Type B pancreatic cell (in vitro differentiated cells): ENCODE measurements at places on chromosomes 16 and 17.
A peak's percentile ranks its signal among the peaks of the same experiment; 100 is the strongest.

GRCh38 chr17:9074131-9074530 lies 52.8 kb downstream of the NTN1 start:
- DNase-seq, result no peak
- no peaks in the 10 kb centered on the region for H3K4me1 ChIP-seq
- H3K27ac ChIP-seq, result no peak overlapping the region

- DNase-seq, result no peak
- H3K4me3 ChIP-seq, result no peak overlapping the region
- H3K27me3 ChIP-seq, result no peaks in the 10 kb centered on the region
- no peak overlapping the region for H3K27ac ChIP-seq
Measured at GRCh38 chr16:19823322-19823721, 61.3 kb downstream of the GPRC5B start.

GRCh38 chr16:70720425-70721201 lies 34.8 kb upstream of the MTSS2 start:
- no peaks in the 10 kb centered on the region for H3K27me3 ChIP-seq
- DNase-seq, result no peak
- peaks cover 26% of the 10 kb centered on the region for H3K36me3 ChIP-seq

GRCh38 chr16:31265329-31266245 lies 5.8 kb downstream of the ITGAM start:
- H3K36me3 ChIP-seq, result no peaks in the 10 kb centered on the region
- H3K4me3 ChIP-seq, result no peak overlapping the region
- no peaks in the 10 kb centered on the region for H3K4me1 ChIP-seq
- peaks cover 41% of the 10 kb centered on the region for H3K27me3 ChIP-seq

- H3K4me3 ChIP-seq, result no peak overlapping the region
- H3K27ac ChIP-seq, result no peak overlapping the region
- no peak for DNase-seq
- H3K4me1 ChIP-seq, result no peaks in the 10 kb centered on the region
Measured at GRCh38 chr17:65417406-65418221, 143.8 kb downstream of the AXIN2 start.

DNA sequence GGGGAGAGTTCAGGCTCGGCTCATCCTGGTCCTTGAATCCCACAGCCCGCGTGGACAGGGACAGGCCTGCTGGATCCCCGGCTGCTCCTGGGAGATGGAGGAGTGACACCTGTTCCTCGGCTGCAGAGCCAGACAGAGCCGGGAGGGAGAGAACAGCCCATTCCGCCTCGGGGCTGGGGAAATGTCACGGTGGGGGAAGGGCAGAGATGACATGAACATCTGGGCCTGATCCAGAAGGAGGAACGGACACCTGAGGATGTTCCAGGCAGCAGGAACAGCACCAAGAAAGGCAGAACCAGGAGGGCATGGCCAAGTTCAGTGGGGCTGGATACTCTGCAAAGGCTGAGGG lies 2.1 kb downstream of the ZNF764 start:
- H3K27ac ChIP-seq, result peak overlapping the region; percentile 79
- no peak for DNase-seq
- peaks cover 11% of the 10 kb centered on the region for H3K36me3 ChIP-seq
- H3K4me3 ChIP-seq, result peak overlapping the region; percentile 82

DNA sequence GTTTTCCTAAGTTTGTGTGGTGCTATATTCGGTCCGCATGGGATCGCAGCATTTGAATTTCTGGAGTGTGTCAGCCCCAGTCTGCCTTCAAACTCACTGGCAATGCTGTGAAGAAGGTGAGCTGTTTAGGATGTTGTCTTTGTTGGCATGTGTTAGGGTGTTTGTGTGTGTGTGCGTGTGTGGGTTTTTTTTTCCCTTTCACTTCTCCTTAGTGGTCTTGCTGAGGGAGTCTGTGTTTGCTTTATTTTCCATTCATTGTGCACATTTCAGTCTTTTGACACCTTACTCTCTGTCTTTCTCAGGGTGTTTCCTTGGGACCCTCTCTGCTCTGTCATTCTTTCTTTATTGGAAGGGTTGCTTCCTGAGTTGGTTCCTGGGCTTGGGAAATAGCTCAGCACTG lies 27.7 kb upstream of the RBFOX1 start:
- no peak for DNase-seq
- H3K36me3 ChIP-seq, result no peaks in the 10 kb centered on the region
- no peaks in the 10 kb centered on the region for H3K4me1 ChIP-seq
- peaks cover 94% of the 10 kb centered on the region for H3K27me3 ChIP-seq
- peak overlapping the region; percentile 18 for H3K4me3 ChIP-seq

GRCh38 chr16:80536238-80536637 lies 4.6 kb upstream of the DYNLRB2 start:
- peaks cover 10% of the 10 kb centered on the region for H3K4me1 ChIP-seq
- no peak for DNase-seq
- H3K27me3 ChIP-seq, result peaks cover 71% of the 10 kb centered on the region
- H3K27ac ChIP-seq, result no peak overlapping the region

DNA sequence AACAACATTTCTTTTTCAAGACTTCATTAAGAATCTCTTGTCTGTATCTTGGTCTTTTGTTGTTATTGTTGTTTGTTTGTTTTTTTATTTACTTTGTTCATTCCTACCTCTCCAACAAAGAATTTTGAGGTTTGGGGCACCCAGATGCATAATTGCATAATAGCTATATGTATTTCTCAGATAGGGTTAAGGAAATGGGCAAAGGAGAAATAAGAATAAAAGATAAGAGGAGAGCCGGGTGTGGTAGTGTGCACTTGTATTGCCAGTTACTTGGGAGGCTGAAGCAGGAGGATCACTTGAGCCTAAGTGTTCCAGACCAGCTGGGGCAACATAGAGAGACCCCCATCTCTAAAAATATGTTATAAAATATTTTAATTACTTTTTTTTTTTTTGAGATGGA lies 30.5 kb downstream of the CDH1 start:
- H3K36me3 ChIP-seq, result no peaks in the 10 kb centered on the region
- no peak for DNase-seq
- no peak overlapping the region for H3K4me3 ChIP-seq
- peaks cover 11% of the 10 kb centered on the region for H3K4me1 ChIP-seq
- no peak overlapping the region for H3K27ac ChIP-seq

GRCh38 chr17:54992797-54993639 lies 24.5 kb downstream of the STXBP4 start:
- no peak overlapping the region for H3K27ac ChIP-seq
- no peaks in the 10 kb centered on the region for H3K27me3 ChIP-seq
- H3K4me3 ChIP-seq, result no peak overlapping the region
- no peaks in the 10 kb centered on the region for H3K36me3 ChIP-seq
- no peaks in the 10 kb centered on the region for H3K4me1 ChIP-seq
- no peak for DNase-seq

GRCh38 chr16:22933173-22933572 lies 119.2 kb downstream of the HS3ST2 start:
- no peak overlapping the region for H3K4me3 ChIP-seq
- H3K4me1 ChIP-seq, result no peaks in the 10 kb centered on the region
- peaks cover 41% of the 10 kb centered on the region for H3K27me3 ChIP-seq
- no peak for DNase-seq
- H3K27ac ChIP-seq, result no peak overlapping the region
- no peaks in the 10 kb centered on the region for H3K36me3 ChIP-seq

DNA sequence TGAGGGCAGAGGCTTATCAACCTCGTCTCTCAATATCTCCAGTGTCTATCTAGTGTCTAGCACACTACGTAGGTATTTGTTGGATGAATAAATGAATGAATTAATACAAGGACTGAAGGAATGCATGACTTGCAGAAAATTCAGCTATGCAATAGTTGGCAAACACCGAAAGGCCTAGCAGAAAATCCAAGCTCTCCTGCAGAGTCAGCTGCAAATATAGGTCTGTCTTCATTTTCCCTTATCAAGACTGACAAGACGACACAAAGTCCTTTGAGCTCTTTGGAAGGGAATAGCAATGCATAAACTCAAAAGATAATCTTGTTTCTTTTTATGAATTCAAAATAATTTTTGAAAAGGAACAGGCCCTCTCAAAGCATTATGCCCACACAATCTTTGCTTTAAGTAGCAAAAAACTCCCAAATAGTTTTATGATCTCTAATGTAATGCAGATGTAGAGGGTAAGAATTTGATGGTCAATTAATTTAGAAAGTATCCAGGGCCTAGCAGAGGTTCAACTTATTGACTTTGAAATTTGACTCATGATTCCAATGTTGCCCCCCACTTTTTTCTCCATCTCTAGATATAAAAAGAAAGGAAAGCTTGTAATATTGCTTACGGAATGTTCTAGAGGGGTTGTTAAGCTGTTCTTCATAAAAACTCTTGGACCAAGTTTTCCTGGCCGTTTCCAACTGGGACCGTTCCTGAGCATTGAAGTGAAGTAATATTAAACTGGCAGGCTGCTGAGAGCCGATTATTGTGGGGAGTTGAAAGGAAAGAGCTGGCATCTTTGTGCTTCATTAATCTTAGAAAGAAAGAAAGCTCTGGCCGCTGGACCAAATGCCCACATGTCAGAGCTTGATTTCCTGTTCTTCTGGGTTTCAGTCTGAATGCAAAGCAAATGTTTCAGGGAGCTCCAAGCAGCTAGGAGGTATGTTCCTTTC lies 227.3 kb downstream of the HS3ST3A1 start:
- no peak overlapping the region for H3K4me3 ChIP-seq
- no peak for DNase-seq
- H3K36me3 ChIP-seq, result no peaks in the 10 kb centered on the region
- no peaks in the 10 kb centered on the region for H3K27me3 ChIP-seq
- no peak overlapping the region for H3K27ac ChIP-seq

DNA sequence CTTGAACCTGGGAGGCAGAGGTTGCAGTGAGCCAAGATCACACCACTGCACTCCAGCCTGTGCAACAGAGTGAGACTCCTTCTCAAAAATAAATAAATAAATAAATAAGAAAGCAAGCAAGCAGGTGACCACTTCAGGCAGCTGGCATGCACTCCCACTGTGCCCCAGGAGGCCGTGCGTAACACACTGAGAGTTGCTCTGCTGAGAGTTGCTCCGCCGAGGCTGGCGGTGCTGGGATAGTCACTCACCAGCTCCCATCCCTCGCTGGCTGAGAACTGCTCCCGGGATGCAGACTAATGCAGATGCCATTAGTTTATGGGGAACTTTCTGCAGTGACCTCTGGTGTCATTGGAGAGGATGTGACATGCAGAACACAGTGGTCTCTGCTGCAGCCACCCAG lies 105.7 kb upstream of the PLCG2 start:
- H3K27ac ChIP-seq, result no peak overlapping the region
- no peaks in the 10 kb centered on the region for H3K27me3 ChIP-seq
- H3K36me3 ChIP-seq, result peaks cover 8% of the 10 kb centered on the region
- no peak for DNase-seq

- DNase-seq, result no peak
- H3K4me1 ChIP-seq, result no peaks in the 10 kb centered on the region
- no peaks in the 10 kb centered on the region for H3K36me3 ChIP-seq
- peaks cover 39% of the 10 kb centered on the region for H3K27me3 ChIP-seq
Measured at GRCh38 chr16:89020068-89020924, 43.3 kb upstream of the CBFA2T3 start.

- H3K4me3 ChIP-seq, result peak overlapping the region; percentile 93
- H3K4me1 ChIP-seq, result peaks cover 32% of the 10 kb centered on the region
- peaks cover 45% of the 10 kb centered on the region for H3K27me3 ChIP-seq
- peak overlapping the region; percentile 92 for H3K27ac ChIP-seq
Measured at GRCh38 chr16:79601092-79601930, 774 bp upstream of the MAF start.

GRCh38 chr17:17985153-17985552 lies 12.5 kb downstream of the DRC3 start:
- H3K27ac ChIP-seq, result no peak overlapping the region
- DNase-seq, result no peak
- no peaks in the 10 kb centered on the region for H3K36me3 ChIP-seq
- no peaks in the 10 kb centered on the region for H3K27me3 ChIP-seq
- H3K4me3 ChIP-seq, result no peak overlapping the region
- peaks cover 4% of the 10 kb centered on the region for H3K4me1 ChIP-seq

DNA sequence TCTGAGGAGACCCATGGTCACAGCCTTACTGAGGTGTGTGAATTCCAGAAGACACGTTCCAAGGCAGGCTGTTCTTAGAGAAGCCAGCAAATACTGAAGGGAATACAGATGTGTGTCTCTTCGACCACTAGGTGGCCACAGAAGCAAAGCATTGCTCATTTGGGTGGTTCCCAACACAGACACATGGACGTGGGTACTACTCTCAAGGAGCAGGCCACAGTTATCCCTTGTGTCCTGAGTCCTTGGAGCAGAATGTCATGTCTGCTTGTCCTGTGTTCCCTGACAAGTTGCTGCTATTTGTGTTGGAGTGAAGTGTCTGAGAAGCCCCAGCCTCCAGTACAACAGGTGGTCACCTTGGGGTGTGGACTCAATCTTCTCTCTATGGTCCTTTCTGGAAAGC lies 30.3 kb downstream of the HMOX2 start:
- peak overlapping the region; percentile 78 for H3K27ac ChIP-seq
- no peak overlapping the region for H3K4me3 ChIP-seq
- no peaks in the 10 kb centered on the region for H3K27me3 ChIP-seq
- no peak for DNase-seq
- peaks cover 7% of the 10 kb centered on the region for H3K36me3 ChIP-seq

DNA sequence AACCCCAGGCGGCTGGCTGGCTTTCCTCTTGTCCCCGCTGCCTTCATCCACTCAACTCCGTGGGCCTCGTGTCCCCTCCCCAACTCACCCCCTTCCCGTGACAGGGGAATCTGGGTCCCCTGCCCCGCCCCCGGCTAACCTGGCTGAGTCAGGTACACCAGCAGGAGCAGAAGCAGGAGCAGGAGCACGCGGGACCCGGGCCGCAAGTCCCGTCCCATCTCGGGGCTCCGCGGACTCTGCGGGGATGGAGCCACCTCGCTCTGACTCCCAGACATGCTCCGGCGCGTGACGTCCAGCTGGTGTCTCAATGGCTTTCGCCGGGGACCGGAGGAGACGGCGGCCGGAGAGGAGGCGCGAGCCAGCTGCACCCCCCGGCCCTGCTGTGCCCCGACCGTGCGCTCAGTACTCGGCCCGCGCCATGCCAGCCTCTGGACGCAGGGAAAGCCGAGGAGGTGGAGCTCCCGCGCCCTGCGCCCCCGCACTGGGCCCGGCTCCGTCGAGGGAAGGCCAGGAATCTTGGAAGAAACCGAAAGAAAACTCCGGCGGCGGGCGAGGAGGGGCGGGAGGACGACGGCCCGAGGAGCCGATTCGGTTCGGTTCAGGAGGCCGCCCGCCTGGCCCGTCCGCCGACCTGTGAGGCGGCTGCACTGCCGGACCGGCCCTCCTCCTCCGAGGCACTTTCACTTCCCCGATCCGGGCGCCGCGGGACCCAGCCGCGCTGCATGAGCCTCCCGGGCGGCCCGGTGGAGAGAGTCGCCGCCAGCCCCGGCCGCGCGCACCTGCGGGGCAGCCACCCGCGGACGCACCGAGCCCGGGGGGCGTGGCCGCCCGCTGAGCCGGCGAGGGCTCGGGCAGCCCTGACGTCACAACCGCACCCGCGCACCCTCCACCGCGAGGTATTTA lies at the start of the genes CXCL16 and ZMYND15:
Gene CXCL16 (minus strand): TSS at position 807 of the 903 bp plus-strand sequence. CDS start 589 bp downstream, at position 218.
Gene ZMYND15 (plus strand): TSS at position 712 of the 903 bp plus-strand sequence. CDS start 716 bp downstream, outside the sequence.
- peaks cover 3% of the 10 kb centered on the region for H3K36me3 ChIP-seq
- peak within 1 kb of the TSS; percentile 94 for H3K27ac ChIP-seq
- H3K4me1 ChIP-seq, result peaks cover 9% of the 10 kb centered on the region
- DNase-seq, result no peak
- peak within 1 kb of the TSS; percentile 89 for H3K4me3 ChIP-seq

- peaks cover 9% of the 10 kb centered on the region for H3K27me3 ChIP-seq
- no peak overlapping the region for H3K4me3 ChIP-seq
- H3K4me1 ChIP-seq, result peaks cover 5% of the 10 kb centered on the region
- no peaks in the 10 kb centered on the region for H3K36me3 ChIP-seq
- H3K27ac ChIP-seq, result no peak overlapping the region
Measured at GRCh38 chr17:21318439-21318838, 33.9 kb downstream of the MAP2K3 start.
